ENCODE measurements at places on chromosomes 13 and 19.

DNA sequence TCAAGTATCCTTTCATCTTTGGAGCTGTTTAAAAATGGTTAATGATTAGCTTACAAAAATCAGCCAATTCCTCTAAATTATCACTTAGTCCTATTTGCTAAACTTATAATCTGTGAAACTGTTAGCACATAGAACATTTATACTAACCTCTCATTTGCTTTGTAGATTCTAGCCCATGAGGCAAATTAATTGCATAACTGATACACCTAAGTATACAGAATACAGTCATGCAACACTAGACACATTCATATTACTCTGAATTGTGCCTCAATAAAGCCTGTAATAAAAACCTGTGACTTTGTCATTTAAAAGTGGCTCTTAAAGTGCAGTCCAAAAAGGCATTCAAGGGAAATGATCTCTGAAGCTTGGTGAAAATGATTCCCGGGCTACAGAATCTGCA is 21.0 kb downstream of the SERPINE3 start:
- DNase-seq: no peak

DNA sequence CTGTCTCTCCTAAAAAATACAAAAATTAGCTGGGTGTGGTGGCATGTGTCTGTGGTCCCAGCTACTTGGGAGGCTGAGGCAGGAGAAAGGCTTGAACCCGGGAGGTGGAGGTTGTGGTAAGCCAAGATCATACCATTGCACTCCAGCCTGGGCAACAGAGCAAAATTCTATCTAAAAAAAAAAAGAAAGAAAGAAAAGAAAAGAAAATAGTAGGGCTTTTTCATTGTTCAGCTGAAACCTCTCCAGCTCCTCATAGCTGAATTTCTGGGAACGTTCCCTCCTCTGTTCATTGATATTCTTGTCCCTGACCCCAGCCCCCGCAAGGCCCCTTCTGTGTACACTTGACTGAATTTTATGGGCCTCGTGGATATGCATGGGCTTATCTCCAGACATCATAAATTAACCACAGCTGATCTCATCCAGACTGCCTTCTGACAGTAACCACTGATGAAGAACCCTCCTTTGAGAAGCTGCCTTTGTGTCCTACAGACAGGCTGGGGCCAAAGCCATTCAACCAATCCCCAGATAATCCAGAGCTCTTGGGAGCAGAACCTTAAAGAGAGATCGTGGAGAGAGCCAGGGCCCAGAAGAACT is at the start of gene ELSPBP1:
TSS of gene ELSPBP1 (plus strand) at position 424 of the 594 bp plus-strand sequence. CDS start 14,036 bp downstream, outside the sequence.
- DNase-seq: peak; percentile 80

DNA sequence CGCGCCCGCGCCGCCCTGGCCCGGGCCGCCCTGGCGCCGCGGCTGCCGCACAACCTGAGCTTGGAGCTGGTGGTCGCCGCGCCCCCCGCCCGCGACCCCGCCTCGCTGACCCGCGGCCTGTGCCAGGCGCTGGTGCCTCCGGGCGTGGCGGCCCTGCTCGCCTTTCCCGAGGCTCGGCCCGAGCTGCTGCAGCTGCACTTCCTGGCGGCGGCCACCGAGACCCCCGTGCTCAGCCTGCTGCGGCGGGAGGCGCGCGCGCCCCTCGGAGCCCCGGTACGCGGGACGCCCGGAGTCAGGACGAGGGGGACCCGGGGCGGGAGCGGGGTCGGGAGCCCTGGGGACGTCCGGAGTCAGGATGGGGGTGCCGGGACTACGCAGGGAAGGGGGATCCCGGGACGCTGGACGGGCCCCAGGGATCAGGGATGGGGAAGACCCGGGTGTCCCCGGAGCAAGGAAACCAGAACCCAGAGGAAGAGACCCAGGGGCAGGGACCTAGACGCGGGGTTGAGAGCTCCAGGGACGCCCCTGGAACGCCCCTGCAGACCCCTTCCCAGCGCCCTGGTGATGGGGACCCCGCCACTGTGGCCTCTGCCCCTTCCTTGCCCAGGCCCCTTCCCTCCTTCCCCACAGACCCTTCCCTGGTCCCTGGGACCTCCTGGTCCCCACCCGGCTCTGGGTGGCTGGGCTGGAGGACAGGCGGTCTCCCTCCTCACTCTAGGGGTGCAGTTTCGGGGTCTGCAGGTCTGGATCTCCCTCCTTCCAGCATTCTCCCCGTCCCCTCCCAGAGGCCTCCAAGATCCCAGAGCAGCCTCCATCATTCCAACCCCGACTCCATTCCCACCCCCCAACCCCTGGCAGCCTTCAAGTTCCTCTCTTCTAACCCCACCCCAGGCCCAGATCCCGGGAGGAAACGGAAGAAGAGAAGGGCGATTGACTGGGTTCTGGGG is 645 bp downstream of the GRIN3B start:
- DNase-seq: no peak

- DNase-seq: no peak
Observed at GRCh38 chr19:38021352-38021751, 114.3 kb downstream of the SIPA1L3 start.

- DNase-seq: no peak
Observed at GRCh38 chr13:35345992-35346391, 130.5 kb downstream of the MAB21L1 start.

GRCh38 chr13:47085346-47085745 is 188.5 kb upstream of the HTR2A start:
- no peak for DNase-seq

DNA sequence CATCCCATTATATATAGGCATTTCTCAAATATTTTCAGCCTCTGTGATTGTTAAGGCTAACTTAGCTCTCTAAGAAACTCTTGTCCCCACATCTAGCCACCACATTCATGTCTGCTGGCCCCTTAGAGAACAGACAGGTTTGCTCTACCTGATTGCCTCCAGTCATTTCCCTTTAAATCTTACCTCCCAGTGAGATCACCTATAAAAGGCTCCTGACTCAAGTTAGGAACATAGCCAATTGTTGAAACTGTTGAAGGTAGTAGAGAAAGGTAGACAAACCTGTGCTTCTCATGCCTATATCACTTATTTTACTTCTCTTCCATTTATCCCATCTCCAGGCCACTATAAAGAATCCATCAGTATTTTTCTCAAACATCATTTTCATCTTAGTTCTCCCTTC is 771.4 kb downstream of the DIAPH3 start:
- no peak for DNase-seq

GRCh38 chr13:58883405-58883804 is 1251.9 kb downstream of the PCDH17 start:
- DNase-seq: no peak

DNA sequence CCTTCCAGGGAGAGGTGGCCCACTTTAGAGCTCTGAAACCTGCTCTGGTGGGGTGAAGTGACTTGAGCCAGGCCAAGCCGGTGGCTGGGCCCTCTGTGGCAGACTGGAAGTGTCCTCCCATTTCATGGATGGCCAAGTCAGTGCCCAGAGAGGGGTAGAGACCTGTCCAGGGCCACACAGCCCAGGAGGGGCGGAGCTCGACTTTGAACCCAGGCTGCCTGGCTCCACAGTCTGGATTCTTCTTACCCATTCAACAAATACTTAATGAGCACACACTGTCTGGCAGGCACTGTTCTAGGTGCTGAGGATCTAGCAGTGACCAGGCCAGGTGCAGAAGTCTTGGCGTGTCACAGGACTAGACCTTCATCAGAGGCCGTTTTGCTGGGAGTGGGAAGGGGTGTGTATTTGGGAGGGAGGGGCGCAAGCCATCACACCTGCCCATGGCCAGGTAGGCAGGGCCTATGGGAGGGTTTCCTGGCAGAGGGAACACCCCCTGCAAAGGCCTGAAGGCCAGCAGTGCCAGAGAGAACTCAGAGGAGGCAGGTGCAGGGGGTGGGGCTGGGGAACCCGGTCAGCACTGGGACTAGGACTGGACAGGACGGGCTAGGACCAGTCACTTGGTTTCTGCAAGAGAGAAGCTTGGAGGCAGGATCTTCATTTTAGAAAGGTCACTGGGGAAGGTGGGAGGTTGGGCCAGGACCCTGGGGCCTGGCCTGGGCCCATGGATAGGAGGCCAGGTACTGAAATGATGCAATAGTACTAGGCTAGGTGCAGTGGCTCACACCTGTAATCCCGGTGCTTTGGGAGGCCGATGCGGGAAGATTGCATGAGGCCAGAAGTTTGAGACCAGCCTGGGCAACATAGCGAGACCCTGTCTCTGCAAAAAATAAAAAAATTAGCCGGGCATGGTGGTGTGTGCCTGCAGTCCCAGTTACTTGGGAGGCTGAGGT is 31.8 kb downstream of the DNM2 start:
- no peak for DNase-seq

DNA sequence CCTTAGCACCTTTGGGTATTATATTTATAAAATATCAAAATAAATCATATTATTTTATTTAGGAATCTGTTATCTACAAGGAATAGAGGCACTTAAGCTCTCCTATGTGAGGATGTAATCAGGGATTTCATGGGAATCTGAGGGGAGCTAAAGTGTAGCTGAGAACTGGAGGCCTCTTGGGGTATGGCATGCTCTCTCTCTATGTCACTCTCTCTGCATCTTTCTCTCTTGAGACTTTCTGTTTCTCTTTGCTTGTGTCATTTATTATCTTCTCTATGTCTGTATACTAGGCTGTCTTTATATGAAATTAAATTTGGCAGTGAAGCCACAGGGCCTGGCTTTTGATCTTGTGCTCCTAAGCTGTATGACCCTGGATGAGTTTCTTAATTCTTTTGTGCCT is 37.7 kb upstream of the SCEL start:
- no peak for DNase-seq

GRCh38 chr19:8695501-8695900 is 3.1 kb downstream of the ACTL9 start:
- no peak for DNase-seq

GRCh38 chr13:76231522-76232167 is 595.5 kb downstream of the LMO7 start:
- DNase-seq: no peak

DNA sequence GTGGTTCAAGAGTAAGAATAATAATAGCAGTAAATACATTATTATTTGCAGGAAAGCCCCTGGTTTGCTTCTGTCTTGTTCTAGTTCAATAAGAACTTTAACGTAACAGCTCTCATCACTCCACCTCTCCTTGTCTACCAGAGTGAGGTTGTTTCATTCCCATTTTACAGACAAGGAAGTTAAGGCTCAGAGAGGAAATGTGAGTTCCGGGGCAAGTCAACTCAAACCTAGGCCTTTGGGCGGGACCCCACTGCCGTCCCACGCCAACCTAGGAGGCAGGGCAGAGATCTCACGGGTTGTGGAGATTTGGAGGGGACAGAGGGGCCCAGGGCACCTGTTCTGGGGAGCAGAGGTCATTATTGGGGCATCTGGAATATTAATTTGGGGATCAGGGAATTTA is 1.5 kb downstream of the MAP4K1 start:
- DNase-seq: no peak

- no peak for DNase-seq
Observed at GRCh38 chr19:35417713-35418534, 30.1 kb upstream of the FFAR2 start.

DNA sequence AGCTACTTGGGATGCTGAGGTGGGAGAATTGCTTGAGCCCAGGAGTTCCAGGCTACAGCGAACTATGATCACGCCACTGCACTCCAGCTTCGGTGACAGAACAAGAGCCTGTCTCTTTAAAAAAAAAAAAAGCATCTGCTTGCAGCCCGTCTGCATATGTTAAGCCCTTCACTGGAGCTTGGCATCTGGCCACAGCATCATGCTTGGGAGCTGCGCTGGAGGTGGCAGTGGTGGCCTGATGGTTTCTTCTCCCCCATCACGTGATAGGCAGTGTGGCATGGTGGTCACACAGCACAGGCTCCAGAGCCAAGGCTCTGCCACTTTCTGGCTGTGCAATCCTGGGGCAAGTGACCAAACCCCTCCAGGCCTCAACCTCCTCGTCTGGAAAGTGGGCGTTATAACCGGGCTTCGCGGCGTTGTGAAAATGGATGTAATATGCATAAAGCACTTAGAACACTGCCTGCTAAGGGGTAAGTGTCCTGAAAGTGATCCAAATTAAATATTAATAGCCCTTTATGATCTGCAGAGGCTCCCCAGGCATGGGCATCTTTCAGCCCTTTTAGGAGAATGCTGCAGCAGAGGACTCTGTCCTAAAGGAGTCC is 24.4 kb downstream of the MARK4 start:
- DNase-seq: no peak

- DNase-seq: peak; percentile 66
Observed at GRCh38 chr19:6108721-6109633, 1.3 kb downstream of the RFX2 start.

DNA sequence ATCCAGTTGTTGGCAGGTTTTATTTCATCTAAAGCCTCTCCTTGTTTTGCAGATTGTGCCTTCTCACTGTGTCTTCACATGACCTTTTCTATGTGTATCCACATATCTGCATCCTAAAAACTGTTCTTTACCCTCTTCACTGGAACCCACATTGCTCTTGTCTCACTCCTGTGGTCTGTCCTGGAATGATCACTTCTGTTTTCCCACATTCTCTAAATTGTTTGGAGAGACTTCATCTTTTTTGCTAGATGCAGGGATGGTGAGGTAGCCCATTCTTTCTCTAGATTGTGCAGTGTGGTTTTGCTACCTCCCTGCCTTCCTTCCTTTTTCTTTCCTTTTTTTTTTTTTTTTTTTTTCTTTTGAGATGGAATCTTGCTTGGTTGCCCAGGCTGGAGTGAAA is 608.6 kb upstream of the MIR17HG start:
- DNase-seq: no peak

- DNase-seq: peak; percentile 36
Observed at GRCh38 chr19:17687857-17688784, at the start of gene UNC13A. UNC13A (minus strand) TSS chr19:17688354; CDS start chr19:17688199, 155 bp downstream.

DNA sequence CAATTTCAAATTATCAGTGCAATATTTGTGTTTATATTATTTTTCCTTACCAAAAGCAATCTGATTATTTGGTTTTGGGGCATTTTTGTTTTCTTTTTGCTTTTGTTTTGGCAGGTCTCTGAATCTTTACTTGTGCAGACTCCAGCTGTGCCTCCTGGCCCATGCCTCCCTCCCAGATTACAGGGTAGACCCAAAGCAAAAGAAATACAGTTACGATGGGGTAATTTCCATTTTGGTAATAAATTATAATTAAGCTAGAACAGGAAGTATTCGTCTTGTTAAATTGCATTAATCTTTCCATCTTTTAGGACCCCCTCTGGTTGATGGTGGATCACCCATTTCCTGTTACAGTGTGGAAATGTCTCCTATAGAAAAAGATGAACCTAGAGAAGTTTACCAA is 29.2 kb upstream of the MLNR start:
- no peak for DNase-seq

GRCh38 chr19:47273313-47274070 is 1.2 kb upstream of the INAFM1 start:
- peak; percentile 94 for DNase-seq

GRCh38 chr13:40598569-40598968 is 67.9 kb downstream of the FOXO1 start:
- no peak for DNase-seq

DNA sequence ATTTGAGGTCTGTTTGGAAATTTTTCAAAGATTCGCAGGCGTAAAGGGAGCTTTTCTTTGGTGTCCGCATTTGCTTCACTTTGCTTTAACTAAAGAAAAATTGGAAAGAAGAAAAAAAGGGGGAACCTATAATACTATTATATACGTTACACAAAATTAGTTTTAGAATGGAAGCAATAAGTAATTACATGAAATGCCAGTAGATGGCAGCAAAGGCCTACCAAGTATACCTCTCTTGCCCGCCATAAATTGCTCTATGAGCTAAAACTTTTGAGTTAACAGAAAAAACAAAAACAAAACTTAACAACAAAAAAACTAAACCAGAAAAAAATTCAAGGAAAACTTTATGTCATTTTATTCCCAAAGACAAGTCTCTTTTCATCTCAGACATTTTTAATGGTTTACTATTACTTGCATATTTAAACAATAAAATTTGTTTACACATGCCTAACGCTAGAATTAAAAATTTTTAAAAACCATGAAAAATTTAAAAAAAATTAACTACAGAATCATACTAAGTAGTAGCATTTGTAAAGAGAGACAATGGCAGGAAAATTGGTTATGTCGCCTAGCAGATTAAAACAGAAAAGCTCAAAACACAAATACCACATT is 271.4 kb downstream of the NALCN start:
- peak; percentile 64 for DNase-seq

Measured in KBM-7 (cell line).